ENCODE measurements at places on chromosomes 12 and 14.

- DNase-seq = no peak
Measured at GRCh38 chr12:75489187-75489586, 8.6 kb downstream of the GLIPR1 start.

DNA sequence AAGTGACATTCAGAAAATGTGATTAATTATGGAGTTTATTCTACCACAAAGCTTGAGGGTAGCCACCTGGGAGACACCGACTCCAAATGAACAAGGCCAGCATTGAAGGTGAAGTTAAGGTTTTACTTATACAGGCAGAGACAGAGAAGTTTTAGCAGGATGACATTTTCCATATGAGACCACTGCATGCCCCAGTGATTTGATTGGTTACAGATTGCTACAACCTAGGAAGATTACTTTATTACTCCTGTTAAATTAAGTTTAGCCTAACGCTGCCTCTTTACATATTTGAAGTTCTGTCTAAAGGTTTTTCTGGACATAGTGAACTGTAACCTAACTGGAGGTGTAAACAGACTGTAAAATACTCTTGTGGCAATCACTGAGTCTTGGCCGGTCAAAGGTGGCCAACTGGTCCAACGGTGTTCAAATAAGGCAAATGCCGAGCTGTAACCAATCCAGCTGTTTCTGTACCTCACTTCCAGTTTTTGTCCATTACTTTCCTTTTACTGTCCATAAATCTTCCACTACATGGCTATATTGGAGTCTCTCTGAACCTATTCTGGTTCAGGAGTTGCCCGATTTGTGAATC is 57.2 kb downstream of the RIN3 start:
- DNase-seq = no peak

GRCh38 chr12:70520847-70521246 is 116.4 kb downstream of the PTPRB start:
- no peak for DNase-seq

- DNase-seq = no peak
Measured at GRCh38 chr14:51430633-51431032, 190.6 kb downstream of the TMX1 start.

DNA sequence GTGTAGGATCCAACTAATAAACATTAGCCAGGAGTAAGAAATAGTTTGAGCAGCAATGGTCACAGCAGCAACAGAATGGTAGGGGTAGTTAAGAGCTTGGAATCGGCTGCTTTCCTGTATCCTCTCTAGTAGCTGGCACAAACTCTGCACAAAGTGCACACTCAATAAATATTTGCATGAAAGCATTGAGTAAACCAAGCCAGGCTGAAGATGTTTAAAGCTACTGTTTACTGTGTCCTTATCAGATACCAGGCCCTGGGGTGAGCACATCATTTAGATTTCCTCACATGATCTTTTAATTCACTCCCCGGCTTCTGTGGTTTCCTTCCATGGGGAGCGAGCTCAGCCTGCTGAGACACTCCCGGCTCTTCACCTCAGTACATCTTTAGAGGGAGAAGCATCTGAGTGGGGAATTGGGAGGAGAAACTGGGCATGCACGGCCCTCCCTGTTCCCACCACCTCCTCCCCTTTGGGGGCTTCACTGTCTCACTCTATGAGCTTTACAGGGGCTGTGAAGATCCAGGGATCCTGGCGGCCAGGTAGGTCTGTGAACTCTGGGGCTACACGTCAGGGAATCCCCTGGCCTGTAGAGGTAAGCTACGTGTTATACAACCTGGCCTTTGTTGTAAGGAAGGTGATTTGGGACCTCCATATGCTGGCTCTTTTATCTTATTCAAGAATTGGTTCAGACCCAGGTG is 107.2 kb upstream of the VASH1 start:
- no peak for DNase-seq

DNA sequence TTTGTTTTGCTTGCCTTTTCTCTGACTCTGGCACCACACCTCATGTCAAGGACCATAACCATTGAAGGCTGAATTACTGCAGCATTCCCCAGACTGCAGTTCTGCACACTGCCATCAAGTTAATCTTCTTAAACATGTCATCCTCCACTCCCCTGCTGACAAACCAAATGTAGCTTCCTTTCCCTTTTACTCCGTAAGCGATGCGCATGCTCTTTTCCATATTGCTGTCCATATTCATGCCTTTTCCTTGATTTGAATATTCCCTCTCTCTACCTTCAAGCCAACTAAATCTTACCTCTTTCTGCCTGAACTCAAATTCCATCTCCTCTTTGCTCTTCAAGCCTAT is 13.6 kb downstream of the GPX2 start:
- no peak for DNase-seq

DNA sequence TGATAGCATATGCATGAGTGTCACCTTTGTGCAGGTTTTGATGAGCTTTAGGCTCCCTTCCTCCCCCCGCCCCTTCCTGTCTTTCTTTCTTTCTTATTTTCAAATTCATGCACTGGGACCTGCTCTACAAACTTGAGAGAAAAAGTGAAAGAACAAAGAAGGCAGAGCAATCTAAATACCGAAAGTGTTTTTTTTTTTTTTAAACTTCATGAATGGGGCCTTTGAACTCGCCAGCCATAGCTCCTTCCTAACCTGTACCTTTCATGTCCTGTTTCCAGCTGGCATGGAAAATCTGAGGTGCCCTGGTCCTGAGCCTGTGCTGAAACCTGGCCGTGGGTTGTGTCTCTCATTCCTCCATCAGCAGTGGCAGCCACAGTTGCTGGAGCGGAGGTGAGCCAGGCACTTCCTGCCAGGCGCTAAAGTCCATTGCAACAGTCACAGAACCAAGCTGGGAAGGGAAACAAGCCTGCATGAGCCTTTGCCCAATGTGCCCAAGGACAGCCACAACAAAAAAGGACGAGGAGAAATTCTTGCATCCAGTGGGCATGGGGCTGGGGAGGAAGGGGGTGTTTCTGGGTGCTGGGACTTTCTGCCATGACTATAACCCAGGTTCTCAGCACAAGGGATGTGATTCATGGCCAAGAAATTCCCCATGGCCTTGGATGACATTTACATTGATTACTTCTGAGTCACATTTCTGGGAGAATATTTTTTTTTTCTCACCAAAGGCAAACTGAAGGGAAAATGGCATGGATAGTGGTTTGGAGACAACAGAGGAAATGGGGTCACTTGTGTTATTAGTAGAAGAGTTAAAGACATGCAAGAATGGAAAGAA is 102.7 kb downstream of the TMEM30B start:
- DNase-seq = no peak

- DNase-seq = no peak
Measured at GRCh38 chr14:65261946-65262345, 150.6 kb upstream of the FUT8 start.

DNA sequence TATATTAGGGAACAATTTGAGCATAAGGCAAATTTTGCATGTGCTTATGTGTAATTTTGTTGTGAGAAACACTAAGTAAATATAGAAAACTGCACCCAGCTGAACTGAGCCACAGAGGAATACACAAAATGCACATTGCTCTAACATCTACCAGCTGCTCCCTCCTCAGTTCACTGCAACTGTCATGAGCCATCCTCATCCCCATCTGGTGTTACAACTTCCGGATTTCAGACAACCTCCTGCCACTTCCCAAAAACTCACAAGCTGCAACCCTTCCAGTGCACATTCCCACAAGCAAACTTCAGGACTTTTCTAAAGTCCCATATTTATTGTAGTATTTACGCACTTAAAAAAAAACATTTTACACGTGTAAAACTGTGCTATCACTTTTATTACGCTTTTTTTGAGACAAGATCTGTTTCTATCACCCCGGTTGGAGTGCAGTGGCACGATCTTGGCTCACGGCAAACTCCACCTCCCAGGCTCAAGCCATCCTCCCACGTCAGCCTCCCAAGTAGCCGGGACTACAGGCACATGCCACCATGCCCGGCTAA is 169.1 kb upstream of the TBX3 start:
- no peak for DNase-seq

DNA sequence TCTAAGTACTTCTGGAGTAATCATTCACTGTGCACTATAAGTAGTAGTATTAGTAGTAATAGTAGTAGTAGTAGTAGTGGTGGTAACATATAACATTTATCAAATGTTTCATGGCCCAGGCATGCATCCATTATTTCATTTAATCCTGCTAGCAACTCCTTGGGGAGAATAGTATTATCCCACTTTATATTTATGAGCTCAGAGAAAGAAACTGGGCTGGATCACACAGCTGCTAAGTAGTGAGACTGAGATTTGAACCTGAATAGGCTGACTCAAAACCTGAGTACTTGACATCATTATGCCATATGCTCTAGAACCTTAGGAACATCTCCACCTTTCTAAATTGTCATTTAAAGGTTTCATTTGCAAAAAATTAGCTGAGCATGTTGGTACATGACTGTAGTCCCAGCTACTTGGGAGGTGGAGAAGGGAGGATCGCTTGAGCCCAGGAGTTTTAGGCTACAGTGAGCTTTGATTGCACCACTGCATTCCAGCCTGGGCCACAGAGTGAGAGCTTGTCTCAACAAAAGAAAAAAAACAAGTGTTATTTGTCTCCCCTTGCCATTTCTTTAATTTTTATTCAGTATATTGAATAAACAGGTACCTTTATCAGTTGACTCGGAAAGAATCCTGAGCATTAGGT is 11.4 kb upstream of the NID2 start:
- no peak for DNase-seq

- DNase-seq = no peak
Measured at GRCh38 chr12:69106482-69107118, 132.8 kb upstream of the CPSF6 start.

GRCh38 chr12:119989361-119989730 is 310 bp downstream of the BICDL1 start:
- peak; percentile 5 for DNase-seq

DNA sequence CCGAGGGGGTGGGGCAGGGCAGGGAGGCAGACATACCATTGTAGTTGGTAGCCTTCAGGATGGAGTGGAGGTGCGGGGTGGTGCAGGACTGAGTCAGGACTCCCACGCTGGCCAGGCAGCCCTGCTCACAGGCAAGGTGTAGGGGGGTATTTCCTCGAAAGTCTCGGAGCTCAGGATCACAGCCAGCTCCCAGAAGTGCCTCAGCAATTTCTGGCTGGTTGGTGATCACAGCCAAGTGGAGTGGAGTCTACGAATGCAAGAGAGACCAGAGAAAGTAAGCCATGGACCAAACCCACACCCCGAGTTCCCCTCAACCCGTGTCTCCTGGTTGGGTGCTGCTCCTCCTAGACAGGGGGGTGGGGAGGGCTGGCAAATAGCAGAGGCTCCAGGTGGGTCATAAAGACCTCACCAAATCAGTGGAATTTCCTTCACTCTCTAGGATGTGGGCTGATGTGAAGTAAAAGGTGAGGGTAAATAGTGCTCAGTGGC is 1.4 kb downstream of the NFKBIA start:
- no peak for DNase-seq

GRCh38 chr14:76126076-76126475 is 25.6 kb upstream of the GPATCH2L start:
- DNase-seq = no peak

DNA sequence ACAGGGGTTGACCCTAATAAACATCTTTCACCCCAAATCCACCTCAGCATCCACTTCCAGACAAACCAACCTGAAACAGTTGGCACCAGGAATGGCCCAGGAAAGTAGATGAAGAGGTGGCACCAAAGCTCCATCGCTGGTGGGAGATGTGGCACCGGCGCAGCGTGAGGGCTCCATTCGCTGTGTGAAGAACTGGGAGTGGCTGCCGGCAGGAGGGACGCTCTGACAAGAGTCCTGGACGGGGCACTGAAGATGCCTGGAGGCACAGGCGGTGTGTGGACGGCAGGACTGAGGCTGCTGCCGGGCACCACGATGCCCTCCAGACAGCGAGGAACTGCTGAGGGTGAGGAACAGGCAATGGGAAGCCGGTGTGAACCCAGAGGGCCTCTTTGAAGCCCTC is 29.3 kb downstream of the DIO3 start:
- no peak for DNase-seq

DNA sequence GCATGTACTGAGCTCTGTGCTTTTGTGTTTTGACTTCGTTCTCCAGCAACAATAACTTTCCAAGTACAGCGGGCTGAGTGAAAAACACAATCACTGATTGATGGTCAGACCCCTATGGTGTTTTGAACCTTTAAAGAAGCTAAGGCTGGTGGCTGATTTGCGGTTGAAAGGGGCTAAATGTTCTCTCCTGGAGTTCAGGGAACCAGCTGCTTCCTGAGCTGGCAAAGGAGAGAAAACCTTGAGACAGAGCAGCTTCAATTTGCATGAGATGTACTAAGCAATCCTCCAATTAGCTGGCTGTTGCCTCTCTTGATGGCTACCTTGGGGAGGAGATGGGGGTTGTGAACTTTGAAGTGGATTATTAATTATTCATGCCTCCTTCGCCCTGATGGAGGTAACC is 546.7 kb upstream of the SEL1L start:
- no peak for DNase-seq

GRCh38 chr14:104151026-104151381 is 12.6 kb downstream of the KIF26A start:
- DNase-seq = no peak

GRCh38 chr14:105094193-105094907 is 29.1 kb upstream of the GPR132 start:
- DNase-seq = no peak

Measured in stimulated activated CD8-positive, alpha-beta memory T cell treated with anti-CD3 and anti-CD28 coated beads, Interleukin-7, amount 100 ng/mL, for 1 hour (primary cell).